Neural progenitor cell (in vitro differentiated cells): ENCODE measurements at places on chromosomes 5 and 9. TPM values are rescaled to one million over a fixed set of nuclear protein-coding genes. Genes with fewer than 3 reads are reported as not detected.

GRCh38 chr9:125434986-125435775 lies 173.6 kb downstream of the GAPVD1 start:
- H3K4me3 ChIP-seq, result no peak overlapping the region
- no peak overlapping the region for H3K27ac ChIP-seq
- H3K36me3 ChIP-seq, result no peaks in the 10 kb centered on the region
- no peaks in the 10 kb centered on the region for H3K27me3 ChIP-seq
- no peak for DNase-seq

DNA sequence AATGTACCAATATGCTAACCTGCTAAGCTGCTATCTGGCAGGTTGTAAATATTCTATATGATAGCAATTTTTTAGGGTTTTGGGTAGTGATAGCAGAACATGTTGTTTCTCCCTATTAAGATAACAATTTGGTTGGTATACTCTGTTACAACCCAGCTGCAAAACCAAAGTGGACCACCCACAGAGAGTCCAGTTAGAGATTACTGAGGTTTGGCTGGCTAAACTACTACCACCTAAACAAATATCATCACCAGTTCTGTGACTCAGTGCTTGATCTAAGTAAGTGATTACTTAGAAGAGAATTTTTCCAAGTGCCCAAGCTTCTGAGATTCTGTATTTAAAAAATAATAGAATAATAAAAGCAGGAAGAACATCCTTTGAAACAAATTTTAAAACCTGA lies 72.3 kb downstream of the XRCC4 start:
- no peaks in the 10 kb centered on the region for H3K36me3 ChIP-seq
- no peak overlapping the region for H3K4me3 ChIP-seq
- no peaks in the 10 kb centered on the region for H3K27me3 ChIP-seq
- no peaks in the 10 kb centered on the region for H3K4me1 ChIP-seq

The ADAMTS6 gene
- total RNA-seq, result 7.1 and 14.3 TPM in 2 replicates

GRCh38 chr5:180636403-180637075 lies 12.9 kb downstream of the FLT4 start:
- no peak for DNase-seq
- H3K36me3 ChIP-seq, result no peaks in the 10 kb centered on the region
- H3K4me3 ChIP-seq, result no peak overlapping the region
- no peak overlapping the region for H3K27ac ChIP-seq
- H3K4me1 ChIP-seq, result no peaks in the 10 kb centered on the region

DNA sequence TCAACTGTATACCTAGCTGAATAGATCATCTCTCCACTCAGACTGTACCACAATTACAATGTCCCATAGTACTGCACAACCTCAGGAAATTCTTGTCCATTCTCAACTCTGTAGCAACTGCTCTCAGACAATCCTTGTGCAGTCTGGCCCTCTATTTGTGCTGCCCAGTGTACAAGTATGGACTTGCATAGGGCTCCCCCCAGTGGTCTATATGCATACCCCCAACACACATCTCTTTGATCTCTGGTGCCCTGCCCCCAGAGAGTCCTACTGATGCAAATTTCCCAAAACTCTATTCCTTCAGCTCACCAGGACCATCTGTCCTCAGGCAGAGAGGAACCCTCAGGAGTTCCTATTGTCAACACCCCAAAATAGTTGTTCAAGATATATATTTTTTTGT lies 205.3 kb downstream of the SLCO4C1 start:
- H3K4me3 ChIP-seq, result no peak overlapping the region
- H3K4me1 ChIP-seq, result peaks cover 21% of the 10 kb centered on the region
- DNase-seq, result peak; percentile 80
- H3K27me3 ChIP-seq, result no peaks in the 10 kb centered on the region

GRCh38 chr5:179279347-179280094 lies 65.7 kb downstream of the ADAMTS2 start:
- no peak for DNase-seq
- no peak overlapping the region for H3K27ac ChIP-seq
- no peaks in the 10 kb centered on the region for H3K36me3 ChIP-seq
- no peak overlapping the region for H3K4me3 ChIP-seq
- H3K27me3 ChIP-seq, result no peaks in the 10 kb centered on the region
- H3K4me1 ChIP-seq, result no peaks in the 10 kb centered on the region

DNA sequence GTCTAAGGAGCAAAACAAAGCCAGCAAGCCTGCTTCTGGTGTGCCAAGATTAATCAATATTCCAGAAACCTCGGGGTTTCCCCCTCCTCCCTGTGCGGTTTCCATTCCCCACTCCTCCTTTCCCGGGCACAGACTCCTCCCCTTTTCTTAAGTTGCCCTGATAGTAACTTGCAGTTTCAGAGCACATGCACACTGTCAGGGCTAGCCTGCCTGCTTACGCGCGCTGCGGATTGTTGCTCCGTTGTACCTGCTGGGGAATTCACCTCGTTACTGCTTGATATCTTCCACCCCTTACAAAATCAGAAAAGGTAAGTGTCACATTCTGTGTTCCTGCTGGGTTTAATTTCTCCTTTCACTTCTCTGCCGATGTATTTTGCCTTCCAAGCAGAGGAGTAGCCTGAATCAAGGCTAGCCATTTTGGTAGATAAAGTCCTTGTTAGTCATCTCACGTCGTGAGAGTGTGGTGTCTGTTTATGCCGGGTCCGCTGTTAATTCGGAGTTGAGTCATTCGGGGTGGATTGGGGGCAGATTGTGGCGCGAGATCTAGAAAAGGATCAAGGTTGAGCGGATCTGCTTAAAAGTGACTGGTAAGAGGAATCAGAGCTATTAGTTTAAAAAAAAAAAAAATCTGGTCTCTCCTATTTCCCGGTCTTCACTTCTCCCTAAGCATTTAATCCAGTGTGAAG lies at the start of gene SLC1A3:
TSS of gene SLC1A3 (plus strand) at position 179 of the 686 bp plus-strand sequence. CDS start 1,818 bp downstream, outside the sequence.
- H3K27ac ChIP-seq, result no peak within 1 kb of the TSS
- H3K4me1 ChIP-seq, result peaks cover 34% of the 10 kb centered on the region
- peak; percentile 85 for DNase-seq
- H3K4me3 ChIP-seq, result peak within 1 kb of the TSS; percentile 60
- no peaks in the 10 kb centered on the region for H3K36me3 ChIP-seq

- no peaks in the 10 kb centered on the region for H3K27me3 ChIP-seq
- H3K4me1 ChIP-seq, result peaks cover 40% of the 10 kb centered on the region
- DNase-seq, result no peak
- H3K27ac ChIP-seq, result no peak overlapping the region
- H3K36me3 ChIP-seq, result no peaks in the 10 kb centered on the region
- H3K4me3 ChIP-seq, result peak overlapping the region; percentile 97
Measured at GRCh38 chr5:151773951-151774350, 2.2 kb downstream of the G3BP1 start.

DNA sequence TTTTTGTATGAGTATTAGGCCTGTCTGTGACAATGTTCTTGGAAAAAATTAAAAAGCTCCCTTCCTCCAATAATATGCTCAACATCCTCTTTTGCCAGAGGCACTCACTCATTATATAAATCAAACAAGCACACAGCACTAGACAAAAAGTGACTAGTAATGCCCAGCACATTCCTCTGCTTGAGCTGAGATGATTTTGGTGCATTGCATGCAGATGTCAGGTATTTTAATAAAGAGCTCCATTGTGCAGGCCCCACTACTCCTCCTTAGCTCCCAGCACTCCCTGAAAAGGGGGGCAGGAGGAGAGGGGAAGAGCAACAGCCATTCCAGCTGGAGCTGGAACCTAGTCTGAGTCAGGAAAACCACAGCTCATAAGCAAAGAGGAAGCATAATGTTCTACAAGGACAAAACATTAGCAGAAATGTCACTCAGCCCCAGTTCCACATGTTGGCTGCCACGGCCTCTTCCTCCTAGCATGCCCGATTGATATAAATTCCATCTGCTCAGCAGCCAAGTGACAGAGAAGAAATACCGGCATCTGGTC lies 348.5 kb downstream of the BNC2 start:
- H3K27me3 ChIP-seq, result no peaks in the 10 kb centered on the region
- H3K4me3 ChIP-seq, result no peak overlapping the region
- no peak for DNase-seq
- H3K36me3 ChIP-seq, result no peaks in the 10 kb centered on the region
- H3K27ac ChIP-seq, result no peak overlapping the region

DNA sequence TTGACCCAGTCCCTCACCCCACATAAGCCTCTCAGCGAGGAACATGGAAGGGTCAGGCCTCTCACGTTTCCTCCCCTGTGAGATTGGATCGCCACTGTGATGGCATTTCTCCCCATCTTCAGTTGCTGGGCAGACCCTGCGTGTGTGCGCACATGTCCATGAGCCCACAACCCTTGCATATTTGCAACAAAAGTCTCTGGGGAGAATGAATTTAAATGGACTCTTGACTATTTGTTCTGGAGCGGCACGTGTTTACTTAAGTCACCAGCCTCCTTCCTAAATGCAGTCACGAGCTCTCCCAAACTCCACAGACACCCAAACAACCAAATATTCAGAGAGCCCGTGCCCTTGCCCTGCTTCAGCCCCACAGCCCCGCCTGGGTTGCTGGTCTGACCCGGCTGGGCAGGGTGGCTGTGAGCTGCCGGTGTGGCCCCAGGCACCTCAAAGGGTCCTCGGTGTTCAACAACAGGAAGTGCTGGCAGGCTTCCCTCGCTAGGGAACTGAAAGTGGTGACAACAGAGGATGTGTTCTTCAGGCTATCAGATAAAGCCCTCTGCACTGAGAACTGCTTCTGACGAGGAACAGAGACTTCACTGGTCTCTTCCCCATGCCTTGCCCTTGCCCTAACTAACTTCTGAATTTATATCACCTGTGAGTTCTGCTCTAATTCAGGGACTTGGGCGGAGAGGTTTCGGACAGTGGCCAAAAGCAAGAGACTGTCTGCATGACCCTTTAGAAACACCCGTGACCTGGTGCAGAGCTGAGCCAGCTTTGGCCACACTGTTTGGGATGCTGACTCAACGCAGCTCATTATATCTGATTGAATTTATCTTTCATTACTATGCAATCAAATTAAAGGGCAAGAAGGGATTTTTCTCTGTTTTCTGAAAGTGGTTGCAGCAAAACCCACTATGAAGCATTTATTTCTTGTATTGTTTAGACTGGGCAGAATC lies 19.2 kb upstream of the CD180 start:
- DNase-seq, result no peak
- no peak overlapping the region for H3K4me3 ChIP-seq
- no peak overlapping the region for H3K27ac ChIP-seq
- H3K27me3 ChIP-seq, result no peaks in the 10 kb centered on the region

DNA sequence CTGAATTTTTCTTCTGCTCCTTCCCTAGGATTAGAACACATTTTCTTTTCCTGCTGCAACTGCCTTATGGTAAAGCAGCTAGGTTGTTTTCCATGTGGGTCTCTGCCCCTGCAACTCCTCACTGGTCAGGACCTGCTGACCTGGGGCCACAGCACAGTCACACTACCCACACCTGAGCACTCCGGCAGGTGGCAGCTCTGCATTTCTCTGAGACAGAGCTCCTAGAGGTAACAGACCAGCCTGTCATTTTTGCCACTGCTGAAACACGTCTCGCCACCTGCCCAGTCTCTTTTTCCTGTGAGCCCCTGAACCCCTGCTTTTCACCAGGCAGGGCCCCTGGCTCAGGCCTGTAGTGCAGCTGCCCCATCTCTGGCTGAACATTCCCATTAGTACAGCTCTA lies 609.6 kb downstream of the HINT1 start:
- no peak for DNase-seq
- no peak overlapping the region for H3K4me3 ChIP-seq
- no peaks in the 10 kb centered on the region for H3K36me3 ChIP-seq
- H3K27me3 ChIP-seq, result no peaks in the 10 kb centered on the region

GRCh38 chr5:102583276-102584124 lies 84.7 kb upstream of the SLCO6A1 start:
- H3K36me3 ChIP-seq, result no peaks in the 10 kb centered on the region
- no peak overlapping the region for H3K27ac ChIP-seq
- H3K4me3 ChIP-seq, result no peak overlapping the region
- DNase-seq, result no peak
- H3K4me1 ChIP-seq, result peaks cover 8% of the 10 kb centered on the region

GRCh38 chr5:151182524-151182900 lies 24.9 kb upstream of the ANXA6 start:
- no peak overlapping the region for H3K4me3 ChIP-seq
- no peak for DNase-seq
- no peaks in the 10 kb centered on the region for H3K36me3 ChIP-seq
- no peaks in the 10 kb centered on the region for H3K27me3 ChIP-seq
- no peaks in the 10 kb centered on the region for H3K4me1 ChIP-seq
- H3K27ac ChIP-seq, result no peak overlapping the region

- DNase-seq, result no peak
- no peaks in the 10 kb centered on the region for H3K27me3 ChIP-seq
- H3K4me3 ChIP-seq, result no peak overlapping the region
- H3K27ac ChIP-seq, result no peak overlapping the region
- no peaks in the 10 kb centered on the region for H3K36me3 ChIP-seq
- no peaks in the 10 kb centered on the region for H3K4me1 ChIP-seq
Measured at GRCh38 chr9:138014563-138014945, 137.0 kb downstream of the CACNA1B start.

DNA sequence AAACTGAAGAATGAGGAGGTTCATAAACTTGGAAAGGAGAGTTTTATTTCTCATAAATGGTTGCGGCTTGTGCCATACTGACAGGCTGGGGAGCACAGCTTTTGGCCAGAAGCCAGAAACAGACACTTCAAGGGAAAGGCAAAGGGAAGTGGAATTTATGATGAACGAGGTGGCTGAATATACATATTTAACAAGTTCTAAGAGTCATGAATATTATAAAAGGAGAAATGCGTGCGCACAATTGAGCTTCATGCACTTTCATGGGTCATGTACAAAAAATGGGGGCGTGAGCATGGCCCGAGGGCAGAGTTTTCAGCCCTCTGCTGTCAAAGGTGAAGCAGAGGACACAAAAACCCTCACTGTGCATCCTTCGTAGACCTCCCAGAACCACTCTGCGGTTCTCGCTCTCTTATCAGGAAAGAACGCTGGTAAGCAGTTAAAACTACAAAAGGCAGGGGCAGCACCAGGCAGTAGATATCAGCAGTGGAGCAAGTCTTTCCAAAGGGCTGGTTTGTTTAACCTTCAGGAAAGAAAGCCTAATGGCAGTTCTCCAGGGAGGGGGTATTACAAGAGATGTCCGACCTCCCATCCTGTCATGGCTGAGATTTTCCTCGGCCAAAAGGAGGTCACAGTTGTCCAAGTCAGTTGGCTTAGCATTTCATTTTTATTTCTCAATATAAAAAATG lies 29.0 kb downstream of the AUH start:
- H3K27ac ChIP-seq, result no peak overlapping the region
- H3K27me3 ChIP-seq, result no peaks in the 10 kb centered on the region
- no peak for DNase-seq
- no peaks in the 10 kb centered on the region for H3K36me3 ChIP-seq
- no peaks in the 10 kb centered on the region for H3K4me1 ChIP-seq

- H3K36me3 ChIP-seq, result no peaks in the 10 kb centered on the region
- H3K4me1 ChIP-seq, result peaks cover 33% of the 10 kb centered on the region
- H3K27me3 ChIP-seq, result peaks cover 7% of the 10 kb centered on the region
- H3K27ac ChIP-seq, result no peak overlapping the region
Measured at GRCh38 chr9:132606066-132606465, 23.7 kb downstream of the BARHL1 start.

The HNRNPH1 gene
- 795 and 1,138 TPM in 2 replicates for total RNA-seq

DNA sequence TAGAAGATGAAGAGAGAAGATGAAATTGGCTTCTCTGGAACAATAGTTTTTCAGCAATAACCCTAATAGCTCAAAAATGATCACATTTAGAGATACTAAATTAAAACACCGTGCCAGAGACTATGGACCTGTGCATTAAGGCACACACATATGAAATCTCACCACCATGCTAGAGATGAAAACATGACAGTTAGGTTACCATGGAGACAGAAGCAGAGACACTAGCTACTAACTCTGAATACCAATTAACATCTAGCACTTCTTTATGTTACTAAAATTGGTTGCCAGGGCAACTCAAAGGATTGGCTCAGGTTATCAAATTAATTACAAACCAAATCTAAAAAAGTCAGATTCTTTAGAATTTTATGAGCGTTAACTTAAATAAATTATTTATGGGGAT lies 337.7 kb downstream of the PLK2 start:
- H3K27me3 ChIP-seq, result no peaks in the 10 kb centered on the region
- DNase-seq, result no peak
- no peaks in the 10 kb centered on the region for H3K36me3 ChIP-seq
- no peak overlapping the region for H3K4me3 ChIP-seq
- H3K27ac ChIP-seq, result no peak overlapping the region
